D721Med (cell line): ENCODE measurements at places on chromosomes 5 and 9.

GRCh38 chr5:54785729-54786591 lies 199.4 kb downstream of the ESM1 start:
- no peak for DNase-seq

DNA sequence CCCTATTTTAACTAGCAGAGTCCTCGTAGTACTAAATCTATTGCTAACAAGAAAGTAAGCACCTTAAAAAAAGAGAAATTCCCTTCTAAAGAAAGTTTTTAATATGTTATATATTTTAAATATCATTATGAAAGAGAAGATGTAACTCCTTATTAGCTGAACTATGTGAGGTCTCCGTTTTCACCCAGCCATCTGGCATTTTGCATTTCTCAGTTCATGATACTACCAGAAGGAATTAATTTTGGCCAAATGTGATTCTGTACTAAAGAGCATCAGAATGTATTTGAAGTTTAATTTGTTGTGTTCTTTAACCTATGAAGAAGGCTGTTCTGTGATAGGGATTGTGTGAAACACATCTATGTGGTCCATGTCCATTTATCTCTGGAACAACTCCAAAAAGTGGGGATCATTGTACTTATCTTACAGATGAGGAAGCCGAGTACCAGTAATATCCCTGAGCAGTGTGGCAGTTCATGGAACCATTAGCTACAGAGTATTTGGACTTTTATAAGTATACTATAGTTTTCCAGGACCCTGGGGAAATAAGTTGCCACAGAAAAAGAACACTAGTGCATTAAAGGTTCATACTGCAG lies 29.8 kb downstream of the TNFAIP8 start:
- DNase-seq: no peak

GRCh38 chr5:34676416-34676815 lies 20.3 kb downstream of the RAI14 start:
- no peak for DNase-seq

GRCh38 chr5:133991171-133991910 lies 13.4 kb downstream of the VDAC1 start:
- DNase-seq: no peak

DNA sequence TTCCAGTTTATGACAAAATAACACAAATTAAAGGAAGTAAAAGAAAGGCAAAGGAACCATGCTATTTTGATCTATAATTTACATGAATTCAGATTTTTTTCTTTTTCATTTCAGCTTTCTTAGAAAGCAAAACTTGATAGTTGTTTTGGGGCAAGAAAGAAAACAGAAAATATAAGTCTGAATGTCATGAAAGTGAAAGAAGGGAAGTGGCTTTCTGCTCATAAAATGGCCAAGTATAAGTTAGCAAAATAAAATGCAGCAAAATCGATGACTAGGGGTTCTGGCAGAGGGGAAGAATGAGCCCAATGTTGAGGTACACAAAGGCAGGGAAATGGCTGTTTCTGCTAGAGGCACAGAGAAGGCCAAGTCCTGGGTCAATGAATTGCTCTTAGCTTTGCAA lies 3.0 kb upstream of the IFNW1 start:
- no peak for DNase-seq

- DNase-seq: no peak
Measured at GRCh38 chr5:43498581-43498980, 14.9 kb upstream of the TMEM267 start.

DNA sequence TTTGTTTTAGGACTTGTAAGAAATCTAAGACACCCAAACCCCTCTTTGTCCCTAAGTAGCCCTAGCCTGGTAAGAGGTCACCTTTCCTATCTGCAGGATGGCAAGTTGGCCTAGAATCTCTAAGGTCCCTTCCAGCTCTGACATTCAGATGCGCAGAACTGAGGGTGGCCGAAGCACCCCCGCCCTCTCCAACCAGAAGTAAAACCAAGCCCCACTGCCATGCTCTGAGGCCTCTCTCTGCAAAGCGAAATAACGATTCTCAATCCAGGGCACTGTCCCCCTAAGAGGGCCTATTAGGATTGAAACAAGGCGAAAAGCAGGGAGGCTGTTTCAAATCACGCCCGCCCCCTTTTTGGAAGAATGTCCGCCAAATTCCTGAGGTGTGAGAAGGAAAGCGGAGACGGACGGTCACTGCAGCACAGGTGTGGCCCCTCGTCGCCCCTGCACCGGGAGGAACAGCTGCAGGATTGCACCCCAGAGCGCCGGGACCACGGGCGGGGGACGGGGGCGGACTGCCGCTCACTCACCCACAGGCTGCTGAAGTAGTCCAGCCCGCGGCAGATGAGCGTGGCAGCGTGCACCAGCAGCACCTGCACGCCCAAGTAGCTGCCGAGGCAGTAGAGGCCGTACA lies 824 bp downstream of the TMEM245 start:
- no peak for DNase-seq

- no peak for DNase-seq
Measured at GRCh38 chr9:87405677-87406542, 91.8 kb upstream of the DAPK1 start.

DNA sequence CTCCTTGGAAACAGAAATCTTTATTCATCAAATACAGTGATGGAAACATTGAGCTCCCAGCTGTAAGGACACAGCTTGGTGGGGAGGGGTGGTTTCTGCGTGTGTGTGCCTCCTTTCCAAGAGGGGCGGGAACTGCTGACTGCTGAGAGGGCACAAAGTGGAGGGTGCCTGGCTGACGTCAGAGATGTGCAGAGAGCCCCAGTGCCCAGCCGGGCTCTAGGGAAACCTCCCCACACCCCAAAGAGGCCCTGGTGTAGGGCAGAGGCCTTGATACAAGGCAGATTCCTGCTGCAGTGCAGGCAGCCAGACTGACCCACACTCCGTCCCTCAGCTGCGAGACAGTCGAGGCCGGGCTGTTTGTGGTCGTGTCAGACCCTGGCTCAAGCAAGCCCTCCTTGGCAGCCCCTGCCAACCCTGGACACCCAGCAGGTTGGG lies 191.0 kb downstream of the CACNA1B start:
- no peak for DNase-seq

GRCh38 chr5:142826741-142827492 lies 56.7 kb downstream of the ARHGAP26 start:
- no peak for DNase-seq

GRCh38 chr5:174217527-174217926 lies 172.0 kb downstream of the NSG2 start:
- DNase-seq: no peak

- DNase-seq: no peak
Measured at GRCh38 chr5:151531581-151531980, 59.5 kb downstream of the FAT2 start.

DNA sequence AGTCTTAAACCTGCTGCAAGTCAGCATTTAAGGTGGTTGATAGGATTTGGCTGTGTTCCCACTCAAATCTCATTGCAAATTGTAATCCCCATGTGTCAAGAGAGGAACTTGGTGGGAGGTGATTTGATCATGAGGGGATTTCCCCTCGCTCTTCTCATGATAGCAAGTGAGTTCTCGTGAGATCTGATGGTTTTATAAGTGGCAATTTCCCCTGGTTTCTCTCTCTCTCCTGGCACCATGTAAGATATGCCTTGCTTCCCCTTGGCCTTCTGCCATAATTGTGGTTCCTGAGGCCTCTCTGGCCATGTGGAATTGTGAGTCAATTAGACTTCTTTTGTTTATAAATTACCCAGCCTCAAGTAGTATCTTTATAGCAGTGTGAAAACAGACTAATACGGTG lies 84.3 kb upstream of the SMC2 start:
- DNase-seq: no peak

- DNase-seq: no peak
Measured at GRCh38 chr9:10700915-10701314, 88.1 kb upstream of the PTPRD start.
